Kidney (tissue), 22 donors: ENCODE measurements at places on chromosomes 7 and 10. TPM values are rescaled to one million over a fixed set of nuclear protein-coding genes. Genes with fewer than 3 reads are reported as not detected.

DNA sequence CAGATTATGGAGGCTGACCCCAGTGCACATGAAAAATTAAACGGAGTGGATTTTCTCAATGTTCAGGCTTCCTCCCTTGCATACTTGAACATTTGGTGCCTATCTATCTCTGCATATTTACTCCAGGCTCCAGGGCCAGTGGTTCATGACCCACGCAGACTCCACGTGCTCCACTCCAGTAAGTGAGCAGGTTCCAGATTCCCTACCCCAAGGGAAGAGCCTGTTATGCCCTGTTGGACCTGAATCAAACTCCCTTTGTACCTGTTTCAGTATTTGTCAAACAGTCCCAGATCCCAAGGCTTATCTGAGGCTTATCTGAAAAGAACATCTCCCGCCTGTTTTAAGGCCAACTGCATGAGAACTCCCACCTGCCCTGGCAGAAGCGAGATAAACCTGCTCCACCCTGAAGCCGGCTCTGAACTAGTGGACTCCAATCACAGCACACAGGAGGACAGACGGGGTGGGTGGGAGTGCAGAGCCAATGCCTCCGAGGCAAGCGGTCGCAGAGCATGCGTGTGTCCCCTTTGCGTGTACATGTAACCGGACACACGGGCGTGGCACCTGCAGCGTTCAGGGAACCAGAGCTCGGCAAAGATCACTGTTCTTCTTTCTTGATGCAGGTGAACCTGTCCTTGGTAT is 2.3 kb upstream of the FUOM start:
- no peaks in the 10 kb centered on the region for H3K4me1 ChIP-seq
- no peak overlapping the region for H3K4me3 ChIP-seq
- no peaks in the 10 kb centered on the region for H3K27me3 ChIP-seq
- H3K27ac ChIP-seq: no peak overlapping the region
- H3K36me3 ChIP-seq: no peaks in the 10 kb centered on the region
- no peak for DNase-seq

GRCh38 chr10:88755753-88756152 is 4.1 kb upstream of the LIPN start:
- no peaks in the 10 kb centered on the region for H3K27me3 ChIP-seq
- no peaks in the 10 kb centered on the region for H3K4me1 ChIP-seq
- H3K27ac ChIP-seq: no peak overlapping the region
- no peak overlapping the region for H3K4me3 ChIP-seq

GRCh38 chr10:97821308-97822038 is 28.2 kb upstream of the GOLGA7B start:
- H3K36me3 ChIP-seq: no peaks in the 10 kb centered on the region
- no peaks in the 10 kb centered on the region for H3K4me1 ChIP-seq
- no peak for DNase-seq
- no peak overlapping the region for H3K27ac ChIP-seq

- no peaks in the 10 kb centered on the region for H3K4me1 ChIP-seq
- H3K4me3 ChIP-seq: no peak overlapping the region
- H3K27ac ChIP-seq: no peak overlapping the region
- DNase-seq: no peak
Observed at GRCh38 chr7:123658023-123658422, 2.4 kb downstream of the LMOD2 start.

GRCh38 chr10:131816941-131817700 is 83.7 kb upstream of the PPP2R2D start:
- no peaks in the 10 kb centered on the region for H3K4me1 ChIP-seq
- H3K36me3 ChIP-seq: no peaks in the 10 kb centered on the region
- H3K4me3 ChIP-seq: no peak overlapping the region
- no peak overlapping the region for H3K27ac ChIP-seq

GRCh38 chr10:100396605-100397004 is 49.6 kb downstream of the SCD start:
- H3K4me3 ChIP-seq: no peak overlapping the region
- H3K4me1 ChIP-seq: no peaks in the 10 kb centered on the region
- H3K27ac ChIP-seq: no peak overlapping the region
- no peaks in the 10 kb centered on the region for H3K27me3 ChIP-seq
- H3K36me3 ChIP-seq: no peaks in the 10 kb centered on the region

DNA sequence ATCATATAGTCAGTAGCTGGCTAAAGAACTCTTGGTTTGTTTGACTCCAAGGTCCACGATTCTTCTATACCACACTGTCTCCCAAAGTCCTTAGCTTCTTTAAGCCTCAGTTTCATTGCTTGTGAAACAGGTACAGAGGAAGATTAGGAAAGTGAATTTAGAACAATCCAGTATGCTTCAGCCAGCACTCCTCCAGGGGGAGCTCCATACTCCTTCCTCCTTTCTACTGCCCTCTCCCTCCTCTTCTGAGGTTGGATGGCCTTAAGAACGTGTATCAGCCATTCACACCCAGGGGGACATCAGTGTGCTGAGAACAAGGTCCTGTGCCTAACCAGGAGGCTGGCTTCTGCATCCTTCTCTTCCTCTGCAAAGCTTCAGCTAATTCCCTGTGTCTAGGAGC is 54.8 kb upstream of the CALD1 start:
- no peak overlapping the region for H3K27ac ChIP-seq
- no peaks in the 10 kb centered on the region for H3K4me1 ChIP-seq
- no peak overlapping the region for H3K4me3 ChIP-seq
- no peak for DNase-seq

GRCh38 chr7:135706038-135706742 is 21.8 kb downstream of the SLC13A4 start:
- no peak overlapping the region for H3K27ac ChIP-seq
- no peaks in the 10 kb centered on the region for H3K36me3 ChIP-seq
- no peaks in the 10 kb centered on the region for H3K4me1 ChIP-seq
- no peaks in the 10 kb centered on the region for H3K27me3 ChIP-seq
- DNase-seq: no peak

DNA sequence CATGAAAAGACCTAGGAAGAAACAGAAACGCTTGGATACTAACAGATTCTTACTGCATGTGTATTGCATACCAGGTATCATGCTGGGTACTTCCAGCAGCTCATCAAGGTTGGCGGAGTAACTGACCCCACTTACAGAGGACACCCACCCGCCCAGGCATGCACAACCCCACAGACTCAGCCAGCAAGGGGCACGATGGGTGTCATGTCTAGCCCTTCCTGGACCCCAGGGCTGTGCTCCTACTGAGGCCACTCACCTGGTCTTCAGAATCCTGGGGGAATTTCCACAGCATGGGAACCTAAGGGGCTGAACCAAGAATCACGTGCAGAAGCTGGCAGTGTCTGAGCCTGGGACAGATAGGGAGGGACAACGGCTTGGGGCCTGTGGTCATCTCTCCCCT is 134.1 kb upstream of the ZNF32 start:
- H3K27me3 ChIP-seq: no peaks in the 10 kb centered on the region
- no peaks in the 10 kb centered on the region for H3K4me1 ChIP-seq
- no peak for DNase-seq
- H3K27ac ChIP-seq: no peak overlapping the region

DNA sequence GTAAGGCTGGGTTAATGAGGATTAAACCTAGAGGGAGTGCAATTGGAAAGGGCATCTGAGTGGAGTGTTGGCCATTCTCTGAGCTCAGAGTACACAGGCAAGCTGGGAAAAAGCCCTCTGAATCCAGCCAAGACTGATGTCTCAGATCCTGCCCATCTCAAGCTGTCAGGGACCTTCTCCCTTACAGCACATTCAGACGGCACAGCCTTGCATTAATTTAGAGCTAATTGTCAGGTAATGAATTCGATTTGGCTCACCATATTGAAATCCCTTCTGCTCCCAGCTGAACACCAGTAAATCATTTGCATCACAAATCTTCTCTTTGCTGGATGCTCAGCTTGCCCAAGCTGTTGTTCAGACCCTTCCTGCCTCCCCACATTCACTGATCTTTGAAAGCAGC is 399.3 kb upstream of the PODXL start:
- no peak overlapping the region for H3K4me3 ChIP-seq
- H3K4me1 ChIP-seq: no peaks in the 10 kb centered on the region
- no peaks in the 10 kb centered on the region for H3K27me3 ChIP-seq
- H3K27ac ChIP-seq: no peak overlapping the region
- no peaks in the 10 kb centered on the region for H3K36me3 ChIP-seq

- H3K27ac ChIP-seq: no peak overlapping the region
- no peak for DNase-seq
- no peaks in the 10 kb centered on the region for H3K36me3 ChIP-seq
- no peak overlapping the region for H3K4me3 ChIP-seq
- H3K4me1 ChIP-seq: no peaks in the 10 kb centered on the region
Observed at GRCh38 chr10:58382489-58382995, 2.7 kb upstream of the TFAM start.

- no peaks in the 10 kb centered on the region for H3K36me3 ChIP-seq
- H3K4me3 ChIP-seq: no peak overlapping the region
- no peaks in the 10 kb centered on the region for H3K27me3 ChIP-seq
Observed at GRCh38 chr10:102581981-102582580, 62.2 kb upstream of the TRIM8 start.

- no peaks in the 10 kb centered on the region for H3K4me1 ChIP-seq
- no peak overlapping the region for H3K4me3 ChIP-seq
- H3K27me3 ChIP-seq: no peaks in the 10 kb centered on the region
- no peaks in the 10 kb centered on the region for H3K36me3 ChIP-seq
Observed at GRCh38 chr7:30166155-30166840, 31.5 kb downstream of the MTURN start.

GRCh38 chr7:86846494-86847190 is 202.9 kb downstream of the GRM3 start:
- H3K27me3 ChIP-seq: no peaks in the 10 kb centered on the region
- H3K4me1 ChIP-seq: no peaks in the 10 kb centered on the region
- no peak overlapping the region for H3K4me3 ChIP-seq
- H3K36me3 ChIP-seq: no peaks in the 10 kb centered on the region
- no peak for DNase-seq

GRCh38 chr10:89283936-89284475 is 17.8 kb upstream of the IFIT2 start:
- peaks cover 2% of the 10 kb centered on the region for H3K4me1 ChIP-seq
- no peaks in the 10 kb centered on the region for H3K36me3 ChIP-seq
- peak; percentile 91 for DNase-seq
- peak overlapping the region; percentile 79 for H3K27ac ChIP-seq
- peak overlapping the region; percentile 49 for H3K4me3 ChIP-seq
- H3K27me3 ChIP-seq: no peaks in the 10 kb centered on the region

- DNase-seq: no peak
- H3K27ac ChIP-seq: no peak overlapping the region
- H3K4me1 ChIP-seq: no peaks in the 10 kb centered on the region
Observed at GRCh38 chr7:91913612-91914011, 27.1 kb upstream of the AKAP9 start.

DNA sequence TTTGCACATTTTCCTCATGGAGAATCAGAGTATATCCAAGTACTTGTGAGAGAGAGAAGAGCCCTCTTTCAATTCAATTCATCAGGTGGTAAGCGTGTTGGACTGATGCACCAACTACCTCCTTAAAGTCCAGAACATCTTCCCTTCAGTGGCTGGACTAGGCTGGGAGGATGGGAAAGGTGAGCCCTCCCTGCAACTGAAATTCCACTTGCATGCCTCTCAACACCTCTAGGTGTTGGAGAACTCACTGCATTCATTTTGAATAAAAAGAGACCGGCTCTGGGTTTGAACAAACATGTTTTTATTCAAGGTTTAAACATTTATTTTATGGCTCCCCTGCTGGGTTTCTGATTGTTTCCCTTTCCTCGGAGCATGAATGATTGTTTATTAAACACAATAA is 573.5 kb downstream of the CCSER2 start:
- no peaks in the 10 kb centered on the region for H3K27me3 ChIP-seq
- no peak overlapping the region for H3K4me3 ChIP-seq
- H3K4me1 ChIP-seq: no peaks in the 10 kb centered on the region
- DNase-seq: no peak
- no peak overlapping the region for H3K27ac ChIP-seq
- no peaks in the 10 kb centered on the region for H3K36me3 ChIP-seq

DNA sequence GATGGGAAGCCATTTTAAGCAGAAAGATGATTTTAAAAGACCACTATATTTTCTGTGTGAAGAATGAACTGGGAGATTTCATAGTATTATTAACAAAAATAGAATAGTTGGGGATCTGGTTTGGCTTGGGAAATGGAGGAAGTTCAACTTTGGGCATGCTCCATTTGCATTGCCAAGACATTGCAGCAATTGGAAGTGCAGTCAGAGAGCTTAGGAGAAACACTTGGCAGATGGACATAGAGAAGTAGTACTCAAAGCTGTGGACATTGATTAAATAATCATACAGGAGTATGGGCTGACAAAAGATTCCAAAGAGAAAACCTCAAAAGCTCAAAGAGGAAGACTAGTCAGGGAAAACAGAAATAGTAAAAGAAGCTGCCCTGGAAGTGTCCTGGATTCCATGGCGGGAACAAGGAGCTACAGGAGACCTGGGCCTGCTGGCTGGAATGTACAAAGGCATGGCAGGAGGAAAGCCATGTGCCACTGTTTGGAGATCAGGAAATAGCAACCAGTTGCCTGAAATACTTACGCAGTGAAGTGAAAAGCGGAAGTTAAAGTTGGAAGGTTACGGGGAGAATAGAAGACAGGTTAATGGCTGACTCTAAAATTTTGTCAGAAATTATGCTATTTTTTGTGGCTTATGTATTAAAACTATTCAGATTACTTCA is 93.6 kb upstream of the MXI1 start:
- peaks cover 40% of the 10 kb centered on the region for H3K36me3 ChIP-seq
- no peaks in the 10 kb centered on the region for H3K4me1 ChIP-seq
- no peak for DNase-seq
- no peaks in the 10 kb centered on the region for H3K27me3 ChIP-seq

DNA sequence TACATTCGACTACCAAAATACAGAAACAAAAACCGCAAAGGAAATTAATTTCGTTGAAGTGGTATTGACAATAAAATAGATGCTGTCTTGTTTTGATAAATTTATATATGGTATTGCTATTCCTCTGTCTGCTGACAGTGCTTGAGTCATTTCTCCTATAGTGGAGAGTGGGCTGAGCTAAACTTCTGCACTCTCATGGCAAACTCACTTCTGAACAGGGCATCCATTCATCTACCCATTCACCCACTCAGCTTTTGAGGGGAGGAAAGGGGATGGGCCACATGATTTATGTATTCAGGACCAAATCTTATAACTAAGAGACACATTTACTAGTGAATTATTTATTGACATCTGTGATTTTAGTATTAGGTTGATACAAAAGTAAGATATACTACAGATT is 137.6 kb upstream of the PLXNA4 start:
- H3K36me3 ChIP-seq: no peaks in the 10 kb centered on the region
- H3K4me1 ChIP-seq: no peaks in the 10 kb centered on the region
- H3K4me3 ChIP-seq: no peak overlapping the region
- H3K27me3 ChIP-seq: no peaks in the 10 kb centered on the region
- H3K27ac ChIP-seq: no peak overlapping the region

- H3K27ac ChIP-seq: no peak overlapping the region
- DNase-seq: no peak
- no peaks in the 10 kb centered on the region for H3K27me3 ChIP-seq
- no peaks in the 10 kb centered on the region for H3K36me3 ChIP-seq
- no peak overlapping the region for H3K4me3 ChIP-seq
- no peaks in the 10 kb centered on the region for H3K4me1 ChIP-seq
Observed at GRCh38 chr7:39016609-39017008, 38.9 kb downstream of the POU6F2 start.

The AKR1C8 gene
- total RNA-seq: 0.66 TPM

The CDC14C gene
- total RNA-seq: not detected

The CALHM3 gene
- not detected for total RNA-seq

The IFIT1 gene
- 16.9 TPM for total RNA-seq

The GPC2 gene
- total RNA-seq: 1.8 TPM

The TMEM139 gene
- total RNA-seq: 36.7 TPM

The GNGT1 gene
- 0.35 TPM for total RNA-seq

The SPDYE9 gene
- total RNA-seq: not detected

The SCART1 gene
- 3.9 TPM for total RNA-seq

The NUTM2D gene
- total RNA-seq: 9.0 TPM

The INMT gene
- total RNA-seq: 44.8 TPM
